Activated effector memory CD4-positive, alpha-beta T cell treated with anti-CD3 and anti-CD28 coated beads, Interleukin-2, amount 50 U/mL, for 16 hours (primary cell): ENCODE measurements at places on chromosomes 2 and 18.

GRCh38 chr2:17583166-17583565 lies 42.7 kb downstream of the VSNL1 start:
- no peak for DNase-seq

- DNase-seq: no peak
Measured at GRCh38 chr2:119549241-119549640, 5.0 kb downstream of the CFAP221 start.

DNA sequence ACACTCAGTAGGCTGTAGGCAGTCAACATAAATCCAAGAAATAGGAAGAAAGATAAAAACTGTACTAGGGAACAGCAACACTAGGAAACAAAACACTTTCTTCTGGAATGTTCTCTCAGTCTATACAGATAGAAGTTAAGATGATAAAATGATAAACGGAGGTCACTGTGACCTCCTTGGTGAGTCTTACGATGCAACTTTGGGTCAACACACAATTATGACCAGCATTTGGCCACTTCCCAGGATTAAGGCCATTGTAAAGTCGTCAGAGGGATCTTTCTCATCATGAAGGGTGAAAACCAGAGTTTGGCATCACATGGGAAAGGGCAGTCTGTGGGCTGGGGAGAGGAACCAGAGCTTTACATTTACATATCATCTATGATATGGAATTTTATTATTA lies 33.4 kb downstream of the LAMA3 start:
- no peak for DNase-seq

- DNase-seq: no peak
Measured at GRCh38 chr2:152470861-152471854, 136.2 kb downstream of the FMNL2 start.

- DNase-seq: no peak
Measured at GRCh38 chr2:232146294-232146693, 184.8 kb downstream of the DIS3L2 start.

DNA sequence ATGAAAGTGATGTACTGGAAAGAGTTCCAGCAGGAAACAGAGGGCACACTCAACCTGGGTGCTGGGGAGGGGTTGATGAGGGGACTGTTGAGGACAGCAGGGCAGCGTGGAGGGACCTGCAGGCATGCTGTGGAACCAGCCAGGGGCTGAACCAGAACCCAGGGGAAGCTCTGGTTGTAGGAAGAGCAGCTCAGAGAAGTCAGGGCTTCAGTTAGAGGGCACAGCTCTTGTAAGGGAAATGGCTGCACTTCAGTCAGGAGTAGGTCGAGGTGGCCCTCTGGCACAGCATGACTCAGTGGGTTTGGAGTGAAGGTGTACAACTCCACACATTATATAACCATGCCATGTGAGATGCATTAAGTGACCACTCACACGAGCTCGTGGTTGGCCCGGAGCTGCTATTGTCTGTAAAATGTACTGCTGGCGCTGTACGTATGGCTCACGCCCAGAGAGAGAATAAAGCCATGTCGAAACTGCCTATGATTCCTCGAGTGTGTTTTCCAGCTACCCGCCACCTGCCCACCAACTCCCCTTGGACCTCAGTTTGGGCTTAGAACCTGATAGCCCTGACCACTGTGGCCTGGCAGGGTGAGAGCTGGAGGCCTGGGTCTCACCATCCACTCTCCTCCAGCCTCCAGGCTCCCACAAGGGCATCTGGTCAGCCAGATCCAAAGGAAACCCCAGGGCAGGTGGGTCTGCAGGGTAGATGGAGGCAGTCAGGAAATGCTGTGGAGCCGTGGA lies 136.5 kb upstream of the HS6ST1 start:
- peak; percentile 36 for DNase-seq

DNA sequence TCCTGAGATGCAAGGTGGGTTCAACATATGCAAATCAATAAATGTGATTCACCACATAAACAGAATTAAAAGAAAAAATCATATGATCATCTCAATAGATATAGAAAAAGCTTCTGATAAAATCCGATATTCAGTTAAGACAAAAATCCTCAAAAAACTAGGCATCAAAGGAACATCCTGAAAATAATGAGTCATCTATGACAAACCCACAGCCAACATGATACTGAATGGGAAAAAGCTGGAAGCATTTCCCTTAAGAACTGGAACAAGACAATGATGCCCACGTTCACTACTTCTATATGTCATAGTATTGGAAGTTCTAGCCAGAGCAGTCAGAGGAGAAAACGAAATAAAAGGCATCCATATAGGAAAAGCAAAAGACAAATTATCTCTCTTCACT lies 80.4 kb downstream of the MYO3B start:
- DNase-seq: no peak

- DNase-seq: no peak
Measured at GRCh38 chr2:979069-979928, 28.6 kb downstream of the SNTG2 start.

- DNase-seq: no peak
Measured at GRCh38 chr2:97788986-97789644, 75.7 kb downstream of the ZAP70 start.

GRCh38 chr2:151946899-151947812 lies 118.9 kb upstream of the ARL5A start:
- no peak for DNase-seq

GRCh38 chr2:53087262-53087873 lies 680.2 kb upstream of the CHAC2 start:
- no peak for DNase-seq

GRCh38 chr18:77115192-77115953 lies 17.2 kb downstream of the MBP start:
- peak; percentile 61 for DNase-seq

- no peak for DNase-seq
Measured at GRCh38 chr18:76622651-76623050, 127.6 kb upstream of the ZNF516 start.
